Globus pallidus (tissue), 1 donor: ENCODE measurements at places on chromosomes 7 and 10.

DNA sequence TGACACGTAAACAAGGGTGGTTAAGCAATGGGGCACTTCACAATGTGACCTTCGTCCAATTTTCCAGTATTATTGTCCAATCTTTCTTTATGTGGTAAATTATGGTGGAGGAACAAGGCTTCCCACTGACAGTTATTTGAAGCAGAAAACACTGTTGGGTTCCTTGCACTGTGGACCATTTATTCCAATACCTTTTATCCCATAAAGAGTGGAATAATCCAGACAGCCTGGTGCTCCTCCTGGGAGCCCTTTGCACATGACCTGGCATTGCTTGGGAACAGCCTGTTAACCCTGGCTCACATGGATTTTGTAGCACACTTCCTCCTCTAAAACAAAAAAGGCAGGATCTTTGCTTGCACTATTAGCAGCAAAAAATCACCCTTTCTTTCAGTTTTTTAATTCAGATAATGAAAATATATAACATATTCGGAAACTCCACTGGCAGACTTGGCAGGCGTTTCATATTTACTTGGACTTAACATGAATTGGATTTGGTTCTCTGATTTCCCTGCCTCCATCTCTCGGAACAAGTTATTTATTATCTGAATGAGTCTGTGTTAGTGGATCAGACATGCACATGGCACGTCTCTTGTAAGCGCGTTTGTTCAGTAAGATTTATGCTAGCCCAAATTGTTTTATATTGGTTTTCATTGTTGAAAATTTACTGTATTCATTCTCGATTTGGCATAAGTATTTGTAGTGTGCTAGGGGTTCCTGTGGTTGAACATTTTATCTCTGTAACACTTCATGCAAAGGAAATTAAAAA lies 59.3 kb downstream of the BMPER start:
- DNase-seq = no peak

DNA sequence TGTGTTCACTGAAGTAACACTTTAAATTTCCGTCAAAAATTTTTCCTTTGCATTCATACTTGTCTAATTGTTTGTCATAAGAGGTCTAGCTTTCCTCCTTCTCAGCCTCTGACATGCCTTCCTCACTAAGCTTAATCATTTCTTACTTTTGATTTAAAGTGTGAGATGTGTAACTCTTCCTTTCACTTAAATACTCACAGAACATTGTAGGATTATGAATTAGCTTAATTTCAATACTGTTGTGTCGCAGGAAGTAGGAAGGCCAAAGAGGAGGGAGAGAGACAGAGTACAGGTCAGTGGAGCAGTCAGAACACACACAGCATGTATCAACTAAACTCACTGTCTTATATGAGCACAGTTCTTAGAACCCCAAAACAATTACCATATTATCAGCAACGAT lies 99.0 kb downstream of the SRPK2 start:
- DNase-seq = no peak

DNA sequence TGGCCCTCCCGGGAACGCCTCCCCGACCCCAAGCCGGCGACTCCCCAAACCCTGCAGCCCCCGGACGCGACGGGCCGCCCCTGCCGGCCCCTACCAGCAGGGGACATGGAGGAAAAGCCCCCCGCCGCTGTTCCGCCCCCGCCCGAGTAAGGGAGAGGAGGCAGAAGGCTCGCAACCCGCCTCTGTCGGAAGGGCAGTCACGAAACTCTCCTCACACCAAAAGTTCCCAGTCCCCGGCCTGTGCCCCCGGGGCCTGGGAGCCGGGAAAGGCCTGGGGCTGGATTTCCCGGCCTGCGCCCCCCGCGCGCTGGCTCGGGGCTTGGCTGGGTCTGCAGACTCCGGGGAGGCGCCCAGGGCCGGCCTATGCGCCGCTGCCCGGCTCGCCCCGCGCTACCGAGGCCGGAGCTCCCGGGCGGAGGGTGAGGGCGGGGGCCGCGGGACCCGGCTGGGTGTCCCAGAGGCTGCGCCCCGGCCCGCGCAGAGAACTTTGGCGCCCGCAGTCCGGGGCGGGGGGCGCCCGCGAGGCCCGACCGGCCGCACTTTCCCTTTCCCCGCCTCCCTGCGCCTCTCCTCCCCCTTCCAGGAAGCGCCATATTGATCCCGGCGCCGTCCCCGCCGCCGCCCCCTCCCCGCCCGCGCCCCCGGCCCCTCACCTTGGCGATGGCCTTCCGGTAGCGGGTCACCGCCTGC lies 728 bp downstream of the PARD3 start:
- DNase-seq = no peak

DNA sequence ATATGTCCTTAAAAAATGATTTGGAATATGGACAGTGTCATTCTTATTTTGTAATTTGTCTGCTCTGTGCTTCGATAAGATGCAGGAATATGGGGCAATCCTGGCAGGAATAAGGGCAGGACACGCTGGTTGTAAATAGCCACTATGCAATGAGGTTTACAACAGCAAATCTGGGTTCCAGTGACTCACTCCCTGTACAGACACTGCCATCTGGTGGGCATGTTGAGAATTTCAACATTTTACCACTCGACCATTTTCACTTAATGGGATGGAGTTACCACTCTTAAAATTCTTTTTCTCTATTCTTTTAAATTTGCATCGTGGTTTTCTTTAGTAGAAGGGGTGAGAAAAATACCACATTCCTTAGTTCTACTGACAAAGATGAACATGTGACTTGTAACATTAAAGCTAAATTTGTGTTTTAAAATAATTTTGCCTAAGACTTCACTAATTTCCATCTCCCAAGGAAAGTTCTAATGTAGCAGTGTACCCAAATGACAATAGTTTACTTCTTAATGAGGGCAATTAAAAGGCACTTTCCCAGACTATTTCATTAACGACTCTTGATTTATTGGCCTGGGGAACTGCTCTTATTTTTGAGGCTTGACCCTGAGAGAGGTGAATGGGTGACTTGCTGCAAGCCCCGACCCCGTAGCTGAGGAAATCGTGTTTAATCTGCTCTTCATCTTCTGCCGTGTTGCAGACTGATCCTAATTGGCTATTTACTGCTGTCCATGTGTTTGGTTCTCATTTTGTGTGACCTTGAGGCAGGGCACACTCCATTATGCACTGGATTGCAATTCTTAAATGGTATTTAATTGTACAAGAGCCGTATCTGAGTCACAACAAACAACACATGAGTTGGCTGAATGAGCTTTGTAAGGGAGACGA lies 173.6 kb upstream of the IMMP2L start:
- peak; percentile 67 for DNase-seq

- DNase-seq = no peak
Observed at GRCh38 chr10:71525092-71525491, 128.4 kb downstream of the CDH23 start.

- DNase-seq = no peak
Observed at GRCh38 chr10:17455015-17455520, 673 bp upstream of the ST8SIA6 start.

GRCh38 chr10:97000487-97001182 lies 168.5 kb downstream of the LCOR start:
- no peak for DNase-seq

- DNase-seq = no peak
Observed at GRCh38 chr10:489330-489729, 200.1 kb downstream of the DIP2C start.

DNA sequence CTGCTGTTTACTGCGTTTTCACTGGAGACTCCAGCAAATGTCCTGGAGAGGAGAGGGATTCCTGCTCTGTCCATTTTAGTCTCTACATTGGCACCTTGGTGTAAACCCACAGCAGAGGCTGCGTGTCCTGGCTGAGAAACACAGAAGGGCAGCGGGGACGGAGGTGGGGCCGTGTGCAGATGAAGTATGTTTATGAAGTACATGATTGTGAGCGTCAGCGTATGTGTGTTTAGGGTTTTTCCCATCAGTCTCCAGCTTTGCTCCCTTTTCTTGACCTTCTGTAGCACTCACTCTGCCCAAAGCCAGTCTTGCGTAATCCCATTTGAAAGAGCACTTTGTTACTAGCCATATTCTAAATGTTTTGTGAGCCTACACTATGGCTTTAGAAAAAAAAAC lies 750.7 kb upstream of the SORCS1 start:
- no peak for DNase-seq

DNA sequence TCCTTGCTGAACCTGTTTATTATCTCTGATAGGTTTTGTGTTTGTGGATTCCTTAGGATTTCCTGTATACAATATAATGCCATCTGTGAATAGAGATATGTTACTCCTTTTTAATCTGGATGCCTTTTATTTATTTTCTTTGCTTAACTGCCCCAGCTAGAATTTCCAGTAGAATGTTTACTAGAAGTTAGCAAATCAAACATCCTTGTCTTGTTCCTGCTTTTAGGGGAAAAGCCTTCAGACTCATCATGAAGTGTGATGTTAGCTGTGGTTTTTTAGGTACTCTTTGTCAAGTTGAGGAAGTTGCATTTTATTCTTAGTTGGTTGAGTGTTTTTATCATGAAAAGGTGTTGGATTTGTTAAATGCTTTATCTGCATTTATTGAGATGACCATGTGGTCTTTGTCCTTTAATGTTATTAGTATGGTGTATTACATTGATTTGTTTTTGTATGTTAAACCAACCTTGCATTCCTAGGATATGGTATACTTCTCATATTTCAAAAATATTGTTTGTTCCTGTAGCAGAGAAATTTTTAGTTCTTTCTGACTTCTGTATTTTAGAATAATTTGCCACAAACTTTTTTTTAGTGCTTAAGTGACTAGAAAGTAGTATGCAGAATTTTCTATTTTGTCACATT lies 24.3 kb downstream of the PPP2R2D start:
- no peak for DNase-seq

- peak; percentile 42 for DNase-seq
Observed at GRCh38 chr10:12720217-12720981, 281.1 kb downstream of the CCDC3 start.

- DNase-seq = no peak
Observed at GRCh38 chr7:41114131-41114530, 588.8 kb downstream of the INHBA start.

DNA sequence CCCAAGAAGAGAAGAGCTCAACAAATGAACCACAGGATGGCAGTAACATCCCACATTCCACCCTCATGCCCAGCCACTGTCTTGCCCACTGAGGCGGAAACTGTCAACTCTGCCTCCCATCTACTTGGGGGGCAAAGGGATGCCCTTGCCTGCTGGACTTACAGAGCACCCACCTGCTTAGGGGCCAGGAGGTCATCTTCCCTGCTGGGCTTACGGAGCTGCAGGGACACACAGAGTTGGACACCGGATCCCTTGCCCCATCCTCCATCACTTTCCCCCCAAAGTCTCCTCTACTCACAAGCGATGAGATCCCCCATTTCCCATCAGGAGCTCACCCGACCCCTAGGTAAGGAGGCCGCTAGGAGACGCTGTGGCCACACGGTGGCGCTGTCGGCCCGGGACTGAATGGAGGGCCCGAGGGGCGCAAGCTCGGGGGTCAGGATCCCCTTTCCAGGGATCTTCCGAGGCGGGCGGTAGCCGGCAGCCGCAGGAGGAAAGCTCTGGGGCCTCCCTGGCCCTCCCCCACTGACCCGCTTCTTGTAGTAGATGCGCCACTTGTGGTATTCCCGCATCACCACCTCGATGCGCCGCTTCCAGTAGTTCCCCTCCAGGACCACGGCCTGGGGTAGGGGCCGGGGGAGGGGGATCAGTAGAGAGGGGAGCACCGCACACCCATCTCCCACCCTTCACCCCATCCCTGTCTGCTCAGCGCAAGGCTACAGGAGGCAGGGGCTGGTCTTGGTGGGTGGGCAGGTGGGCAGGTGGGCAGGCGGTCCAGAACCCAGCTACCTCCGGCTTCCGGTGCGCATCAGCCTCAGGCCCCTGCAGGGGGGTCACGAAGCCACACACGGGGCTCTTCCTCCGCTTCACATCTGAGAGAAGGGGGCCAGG lies 17.3 kb downstream of the MLXIPL start:
- DNase-seq = peak; percentile 16

GRCh38 chr7:47071866-47072265 lies 510.0 kb downstream of the TNS3 start:
- no peak for DNase-seq

DNA sequence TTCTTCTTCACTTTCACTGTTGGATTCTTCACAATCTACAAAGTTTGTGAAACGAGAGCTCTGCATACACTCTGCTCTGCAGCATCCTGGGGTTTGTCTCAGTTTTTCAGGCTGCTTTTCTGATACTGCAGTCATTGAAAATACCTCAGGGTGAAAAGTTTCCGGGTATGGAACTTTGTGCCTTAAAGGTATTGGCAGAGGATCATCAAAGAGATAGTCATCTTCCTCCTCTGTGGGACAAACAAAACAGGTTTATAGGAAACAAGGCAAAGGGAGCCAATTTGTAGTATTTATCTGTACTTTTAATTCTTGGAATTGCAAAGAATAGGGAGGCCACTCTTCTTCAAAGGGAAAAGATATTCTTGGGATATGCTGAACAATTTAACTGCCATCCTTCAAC lies 30.4 kb downstream of the SUV39H2 start:
- DNase-seq = no peak

DNA sequence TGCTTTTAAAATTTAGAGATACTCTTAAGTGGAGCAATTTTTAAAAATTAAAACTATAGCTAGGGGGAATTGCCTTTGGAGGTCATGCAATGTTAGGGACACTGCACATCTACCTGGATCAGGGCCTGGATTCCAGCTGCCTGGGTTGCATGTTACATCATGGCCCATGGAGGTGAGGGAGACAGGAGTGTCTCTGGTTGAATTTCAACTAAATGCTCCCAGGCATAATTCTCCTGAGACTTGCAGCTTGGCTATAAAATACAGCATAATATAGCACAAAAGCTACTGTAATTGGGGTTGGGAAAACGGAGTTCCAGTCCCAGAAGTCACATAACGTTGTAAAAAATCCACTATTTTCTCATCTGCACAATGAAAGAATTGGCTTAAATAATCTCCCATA lies 782.5 kb downstream of the LRMDA start:
- DNase-seq = no peak

- DNase-seq = no peak
Observed at GRCh38 chr10:49791100-49791499, 29.0 kb upstream of the OGDHL start.

DNA sequence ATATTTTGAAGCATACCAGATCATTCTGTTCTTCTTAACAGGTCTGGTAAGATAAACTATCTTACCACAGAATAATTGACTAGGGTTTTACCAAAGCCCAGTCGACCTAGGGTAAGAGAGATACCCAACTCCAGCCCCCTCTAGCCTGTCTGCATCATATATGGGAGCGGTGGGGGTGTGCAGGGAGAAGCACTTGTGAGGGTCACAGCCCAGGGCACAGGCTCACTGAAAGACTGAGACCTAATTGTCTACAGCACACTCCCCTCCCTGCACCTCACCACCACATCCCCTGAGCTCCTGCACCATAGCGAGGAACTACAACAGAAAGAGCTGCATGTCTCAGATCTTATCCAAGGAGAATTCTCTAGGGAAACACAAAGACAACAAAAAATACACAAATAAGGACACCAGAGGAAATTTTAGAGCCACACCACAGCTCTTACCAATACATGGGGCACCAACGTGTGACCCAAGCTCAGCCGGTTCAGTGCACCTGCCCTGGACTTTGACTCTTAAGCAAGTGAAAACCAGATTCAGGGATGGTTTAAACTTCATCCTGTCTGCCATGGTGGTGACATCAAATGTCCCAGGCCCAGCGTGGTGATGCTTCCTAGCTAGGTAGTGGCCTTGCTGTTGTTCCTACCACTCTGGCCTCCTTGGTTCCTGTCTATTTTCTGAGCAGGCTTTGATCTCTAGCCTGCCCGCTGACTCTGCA lies 150.8 kb downstream of the HERPUD2 start:
- DNase-seq = no peak

- no peak for DNase-seq
Observed at GRCh38 chr7:30563326-30563942, 31.2 kb upstream of the GARS1 start.

- peak; percentile 27 for DNase-seq
Observed at GRCh38 chr7:17940951-17941431, 697 bp upstream of the SNX13 start.

GRCh38 chr10:35359056-35359455 lies 22.7 kb downstream of the CCNY start:
- DNase-seq = no peak
